ENCODE measurements at places on chromosomes 4 and X. TPM values are rescaled to one million over a fixed set of nuclear protein-coding genes. Genes with fewer than 3 reads are reported as not detected.

GRCh38 chrX:19673375-19674040, 158.2 kb upstream of the MAP3K15 start:
- peak; percentile 36 for DNase-seq

DNA sequence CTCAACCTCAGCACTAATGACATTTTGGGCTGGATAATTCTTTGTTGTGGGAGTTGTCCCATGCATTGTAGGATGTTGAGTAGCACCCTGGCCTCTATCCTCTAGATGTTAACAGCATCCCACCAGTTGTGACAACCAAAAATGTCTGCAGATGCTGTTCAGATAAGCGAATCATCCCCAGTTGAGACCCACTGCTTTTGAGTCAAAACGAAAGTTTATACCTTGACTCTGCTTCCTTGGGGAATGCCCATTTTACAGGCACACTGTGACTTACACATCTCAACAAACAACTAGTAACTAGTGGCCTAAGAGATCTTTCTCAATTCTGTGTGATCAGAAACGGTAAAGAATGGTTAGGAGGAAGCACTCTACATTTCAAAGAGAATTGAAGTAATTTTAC, 37.0 kb downstream of the SEPSECS start:
- no peak for DNase-seq

GRCh38 chrX:154013614-154014360, 5.9 kb downstream of the IRAK1 start:
- DNase-seq, result no peak

DNA sequence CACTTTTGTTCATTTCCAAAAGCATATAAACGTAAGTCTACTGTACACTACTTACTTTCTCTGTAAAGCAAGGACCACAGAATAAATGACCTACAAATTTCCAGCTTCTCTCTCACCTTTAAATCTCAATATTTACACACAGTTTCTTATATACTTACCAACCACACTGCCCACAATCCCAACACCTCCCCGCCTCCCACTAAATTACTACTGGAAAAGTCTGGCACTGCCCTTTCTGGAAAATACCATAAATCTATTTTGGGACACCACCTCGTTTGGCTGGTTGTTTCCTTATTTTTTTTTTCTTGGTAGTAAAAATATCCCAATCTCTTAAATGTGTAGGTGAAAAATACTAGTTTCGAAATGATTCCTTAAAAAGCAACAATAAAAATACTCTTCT, 19.6 kb downstream of the FAT1 start:
- DNase-seq, result no peak

DNA sequence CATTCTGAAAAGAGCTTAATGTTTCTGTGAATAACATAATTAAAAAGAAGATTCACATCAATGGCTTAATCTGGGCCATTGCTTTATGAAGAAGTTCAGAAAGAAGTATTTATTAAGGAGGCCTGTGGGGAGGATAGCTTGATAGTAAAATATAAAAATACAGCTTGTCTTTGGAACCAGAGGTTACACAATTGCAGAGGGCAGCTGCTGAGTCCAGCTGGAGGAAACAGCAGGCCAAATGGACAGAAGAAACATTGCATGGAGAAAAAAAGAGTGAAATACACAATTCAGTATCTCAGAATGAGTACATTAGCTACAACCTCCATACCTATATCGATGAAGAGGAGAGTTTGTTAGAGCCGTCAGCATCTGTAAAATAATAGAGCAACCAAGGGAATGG, 148.0 kb upstream of the NPY2R start:
- DNase-seq, result no peak

DNA sequence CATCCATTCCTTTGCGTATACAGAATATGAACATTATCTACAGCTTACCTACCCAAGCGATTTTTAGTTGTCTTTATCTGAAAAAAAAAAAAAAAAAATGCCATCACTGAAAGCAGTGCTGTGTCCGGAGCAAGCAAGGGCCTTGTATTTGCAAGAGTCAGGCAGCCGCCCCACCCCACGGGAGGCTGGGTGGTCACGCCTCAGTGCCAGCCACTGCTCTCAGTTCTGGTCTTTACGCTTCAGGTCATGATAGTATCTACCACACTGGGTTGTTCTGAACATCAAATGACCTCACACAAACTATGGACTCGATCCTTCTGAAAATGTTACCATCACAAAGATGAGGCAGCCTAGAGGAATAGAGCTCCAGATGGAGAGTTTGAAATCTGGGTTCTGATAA, 62.7 kb upstream of the HELT start:
- DNase-seq, result no peak

DNA sequence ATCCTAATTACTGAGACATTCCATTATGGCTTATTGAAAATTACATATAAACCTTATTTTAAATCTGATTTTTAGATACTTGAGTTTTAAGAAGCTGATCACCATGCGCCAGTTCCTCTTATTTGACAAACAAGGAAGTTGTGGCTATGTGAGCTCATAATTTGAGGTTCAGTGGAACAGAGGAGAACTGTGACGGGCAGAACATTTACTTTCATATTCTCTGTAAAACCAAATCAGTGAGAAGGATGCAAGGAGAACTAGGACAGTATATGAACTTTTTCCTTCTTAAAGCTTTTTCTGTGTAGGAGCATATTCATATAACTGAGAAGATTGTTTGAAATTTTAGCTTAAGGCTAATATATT, 25.3 kb downstream of the STIM2 start:
- no peak for DNase-seq

DNA sequence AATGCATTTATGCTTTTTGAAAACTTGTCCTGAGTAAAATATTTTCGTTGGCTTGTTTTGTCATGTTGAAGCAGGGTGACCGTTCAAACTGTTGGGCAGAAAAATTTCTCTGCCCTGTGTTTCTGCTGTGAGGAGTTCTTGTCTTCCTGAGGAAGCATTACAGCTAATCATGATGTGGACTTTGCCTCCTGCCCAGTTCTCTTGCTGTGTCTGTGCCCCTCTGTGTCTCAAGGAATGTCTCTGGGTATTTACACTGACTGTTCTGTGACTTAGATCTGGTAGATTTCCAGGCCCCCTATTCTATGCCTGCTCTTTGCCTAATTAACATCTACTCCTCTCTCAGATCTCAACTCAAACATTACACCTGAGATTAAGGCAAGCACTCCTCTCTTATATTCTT, 30.4 kb upstream of the RPL34 start:
- no peak for DNase-seq

DNA sequence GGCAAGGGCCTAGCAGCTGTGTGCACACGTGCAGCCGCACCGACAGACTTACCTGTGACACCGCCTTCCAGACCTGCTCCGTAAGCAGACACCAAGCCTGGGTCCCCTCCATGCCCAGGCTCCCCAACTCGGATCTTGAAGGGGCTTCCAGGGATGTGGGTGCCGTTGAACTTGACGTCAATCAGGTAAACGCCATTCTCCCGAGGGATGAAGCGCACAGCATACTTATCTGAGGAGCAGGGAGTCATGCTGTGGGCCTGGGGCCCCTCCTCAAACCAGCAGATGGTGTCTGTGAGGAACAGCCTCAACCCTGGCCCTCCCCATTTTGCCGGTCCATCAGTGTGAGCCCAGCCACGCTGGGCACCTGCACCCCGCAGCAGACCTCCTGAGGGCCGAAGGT, 24.5 kb downstream of the FLNA start:
- peak; percentile 54 for DNase-seq

DNA sequence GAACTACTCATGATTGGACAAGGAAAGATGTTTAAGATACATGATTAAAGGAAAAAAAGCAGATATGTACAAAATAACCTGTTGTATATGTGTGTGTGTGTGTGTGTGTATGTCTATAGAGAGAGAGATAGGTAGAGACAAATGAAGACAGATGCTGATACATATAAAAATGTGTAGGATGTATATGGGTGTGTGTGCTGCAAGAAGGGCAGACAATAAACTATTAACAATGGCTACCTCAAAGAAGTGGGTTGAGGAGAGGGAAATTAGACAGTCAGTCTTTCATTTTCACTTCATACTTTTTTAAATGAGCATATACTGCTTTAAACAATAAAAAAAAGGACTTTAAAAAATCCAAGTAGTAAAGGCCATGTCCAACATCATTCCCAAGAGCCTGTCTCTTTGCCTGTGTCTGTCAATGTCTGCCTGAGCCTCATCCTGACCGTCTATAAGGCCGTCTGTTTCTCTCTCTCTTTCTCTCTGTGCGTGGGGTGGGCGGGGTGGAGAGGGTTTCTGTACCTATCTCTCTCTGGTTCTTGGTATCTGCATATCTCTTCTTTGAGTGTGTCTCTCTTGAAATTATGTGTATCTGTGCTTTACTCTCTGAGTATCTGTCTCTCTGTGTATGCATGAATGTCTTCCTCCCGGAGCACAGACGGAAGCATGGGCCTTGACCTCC, 62.8 kb downstream of the LRBA start:
- DNase-seq, result no peak

Gene ASMT
- not detected for total RNA-seq

Gene GABRB1
- 0.82 TPM for total RNA-seq

Gene MAGEA1
- total RNA-seq, result not detected

Gene C4orf36
- total RNA-seq, result 0.67 TPM

Gene FBXW7
- 38.5 TPM for total RNA-seq

Gene FANCB
- total RNA-seq, result 2.2 TPM

Gene CYBB
- 30.0 TPM for total RNA-seq

Gene AKAP4
- total RNA-seq, result not detected

Gene PCDH11X
- 0.17 TPM for total RNA-seq

Gene IGSF1
- total RNA-seq, result 0.66 TPM
